ENCODE measurements at places on chromosomes 4 and X.
A peak's percentile ranks its signal among the peaks of the same experiment; 100 is the strongest.

DNA sequence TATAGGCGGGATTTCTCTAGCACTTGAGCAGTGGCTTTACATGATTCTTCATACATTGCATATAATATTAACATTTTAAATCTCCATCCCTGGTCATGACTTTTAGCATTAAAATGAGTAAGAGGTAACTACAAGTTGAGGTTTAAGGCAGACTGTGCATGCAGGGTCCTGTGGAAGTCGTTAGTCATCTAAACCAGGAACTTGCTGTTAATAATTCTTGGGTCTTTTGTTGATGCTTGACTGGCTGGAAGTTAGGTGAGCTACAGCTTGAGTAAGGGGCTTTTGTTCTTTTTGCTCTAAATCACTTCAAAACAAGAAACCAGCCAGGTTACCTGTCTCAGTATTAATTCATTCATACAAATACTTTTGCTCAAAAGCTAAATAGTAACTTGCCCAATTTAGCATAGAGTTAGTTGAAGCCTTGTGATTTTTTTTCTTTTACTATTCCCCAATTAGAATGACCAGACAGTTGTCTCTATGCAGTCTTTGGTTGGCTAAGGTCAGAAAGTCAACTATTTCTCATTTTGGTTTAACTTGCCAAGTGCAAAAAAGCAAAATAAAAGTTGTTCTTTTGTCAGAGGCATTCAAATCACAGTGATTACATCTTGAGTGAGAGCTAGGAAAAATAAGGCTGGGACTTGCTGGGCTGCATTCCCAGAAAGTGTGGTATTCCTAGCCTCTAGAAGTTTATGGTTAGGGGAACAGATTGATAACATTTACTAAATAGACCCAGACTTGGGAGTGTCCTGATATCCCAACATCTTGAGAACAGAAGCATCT, 516.9 kb downstream of the PDHA2 start:
- no peak for DNase-seq

- DNase-seq = no peak
These were observed 87.5 kb downstream of the PALLD start for GRCh38 chr4:168584321-168584771.

- peak; percentile 12 for DNase-seq
These were observed 643 bp downstream of the SRP72 start for GRCh38 chr4:56468097-56468422.

DNA sequence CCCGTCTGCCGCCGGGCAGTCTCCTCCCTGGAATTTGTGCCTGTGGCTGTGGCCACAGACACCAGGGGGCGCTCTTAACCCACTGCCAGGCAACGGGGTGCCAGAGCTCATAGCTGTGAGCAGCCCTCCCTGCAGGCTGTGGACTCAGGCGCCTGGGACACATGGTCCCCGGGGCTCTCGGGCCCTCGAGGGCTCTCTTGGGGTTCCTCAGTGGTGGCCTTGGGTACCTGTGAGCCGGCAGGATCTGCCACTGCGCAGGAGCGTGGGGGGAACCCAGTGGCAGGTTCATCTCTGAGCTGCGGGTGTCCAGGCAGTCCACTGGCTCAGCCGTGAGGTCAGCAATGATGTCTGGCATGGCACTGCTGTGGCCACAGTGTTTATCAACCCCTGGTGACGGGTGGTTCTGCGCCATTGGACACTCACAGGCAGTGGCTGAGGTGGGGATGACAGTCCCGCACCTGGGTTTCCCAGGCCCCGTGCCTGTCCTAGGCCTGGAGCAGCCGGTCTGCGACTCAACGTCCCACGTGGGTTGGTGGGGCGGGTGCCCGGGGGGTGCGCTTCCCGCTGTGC, 37.2 kb downstream of the PCGF3 start:
- DNase-seq = peak; percentile 81

DNA sequence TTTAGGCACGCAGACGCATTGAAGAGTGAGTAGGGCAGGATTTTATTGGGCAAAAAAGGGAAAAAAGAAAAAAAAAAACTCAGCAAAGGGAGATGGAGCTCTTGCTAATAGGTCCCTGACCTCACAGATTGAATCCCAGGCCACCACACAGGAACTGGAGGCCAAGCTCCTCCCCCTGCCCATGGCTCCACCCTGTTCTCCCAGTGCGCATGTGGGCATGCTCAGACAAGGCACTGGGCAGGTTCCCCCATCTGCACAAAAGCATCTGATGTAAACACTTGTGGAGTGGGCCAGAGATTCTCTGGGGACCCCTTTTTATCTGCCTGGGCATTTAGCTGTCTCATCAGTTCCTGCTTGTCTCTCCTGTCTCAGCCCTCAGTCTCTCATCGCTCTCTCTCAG, 9.5 kb downstream of the FRMD7 start:
- no peak for DNase-seq

DNA sequence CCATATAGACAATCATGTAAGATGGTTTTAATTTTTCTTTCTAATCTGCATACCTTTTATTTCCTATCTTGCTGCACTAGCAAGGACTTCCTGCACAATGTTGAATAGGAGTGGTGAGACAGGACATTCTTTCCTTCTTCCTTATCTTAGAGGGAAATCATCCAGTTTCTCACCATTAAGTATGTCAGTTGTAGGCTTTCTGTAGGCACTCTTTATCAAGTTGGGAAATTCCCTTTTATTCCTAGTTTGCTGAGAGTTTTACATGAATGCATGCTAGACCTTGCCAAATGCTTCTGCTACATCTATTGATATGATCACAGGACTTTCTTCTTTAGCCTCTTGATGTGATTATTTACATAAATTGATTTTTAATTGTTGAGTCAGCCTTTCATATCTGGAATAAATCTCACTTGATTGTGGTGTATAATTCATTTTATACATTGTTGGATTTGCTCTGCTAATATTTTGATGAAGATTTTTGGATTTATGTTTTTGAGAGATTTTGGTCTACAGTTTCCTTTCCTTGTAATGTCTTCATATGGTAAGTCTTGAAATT, 23.8 kb downstream of the RNF175 start:
- DNase-seq = no peak

GRCh38 chr4:71584585-71584984, 199.3 kb downstream of the GC start:
- DNase-seq = no peak

DNA sequence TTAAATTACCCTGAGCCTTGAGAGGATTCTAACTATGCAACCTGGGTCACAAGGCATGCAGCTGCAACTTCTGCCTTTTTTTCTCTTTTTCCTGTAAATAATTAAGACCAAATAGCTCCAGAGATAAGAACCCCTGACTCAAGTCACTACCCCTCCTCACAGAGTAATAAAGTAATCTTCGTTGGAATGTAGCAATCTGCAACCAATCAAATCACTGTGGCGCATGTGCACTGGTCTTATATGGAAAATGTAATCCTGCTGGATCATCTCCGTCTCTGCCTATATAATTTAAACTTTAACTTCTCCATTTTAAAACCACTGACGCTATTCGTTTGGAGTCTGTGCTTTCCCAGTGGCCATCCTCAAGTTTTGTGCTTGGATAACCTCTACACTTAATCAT, 6.1 kb upstream of the EFHC2 start:
- no peak for DNase-seq

DNA sequence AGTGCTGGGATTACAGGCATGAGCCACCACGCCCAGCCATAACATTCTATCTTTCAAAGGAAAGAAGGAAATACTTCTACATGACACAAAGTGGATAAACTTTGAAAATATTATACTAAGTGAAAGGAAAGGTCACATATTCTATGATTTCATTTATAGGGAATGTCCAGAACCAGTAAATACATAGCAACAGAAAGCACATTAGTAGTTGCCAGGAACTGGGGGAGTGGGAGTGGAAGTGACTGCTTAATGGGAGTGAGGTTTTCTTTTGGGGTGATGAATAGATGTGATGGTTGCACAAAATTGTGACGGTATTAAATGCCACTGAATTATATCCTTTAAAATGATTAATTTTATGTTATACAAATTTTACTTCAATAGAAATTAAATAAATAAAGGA, 95.7 kb upstream of the IL15 start:
- no peak for DNase-seq

DNA sequence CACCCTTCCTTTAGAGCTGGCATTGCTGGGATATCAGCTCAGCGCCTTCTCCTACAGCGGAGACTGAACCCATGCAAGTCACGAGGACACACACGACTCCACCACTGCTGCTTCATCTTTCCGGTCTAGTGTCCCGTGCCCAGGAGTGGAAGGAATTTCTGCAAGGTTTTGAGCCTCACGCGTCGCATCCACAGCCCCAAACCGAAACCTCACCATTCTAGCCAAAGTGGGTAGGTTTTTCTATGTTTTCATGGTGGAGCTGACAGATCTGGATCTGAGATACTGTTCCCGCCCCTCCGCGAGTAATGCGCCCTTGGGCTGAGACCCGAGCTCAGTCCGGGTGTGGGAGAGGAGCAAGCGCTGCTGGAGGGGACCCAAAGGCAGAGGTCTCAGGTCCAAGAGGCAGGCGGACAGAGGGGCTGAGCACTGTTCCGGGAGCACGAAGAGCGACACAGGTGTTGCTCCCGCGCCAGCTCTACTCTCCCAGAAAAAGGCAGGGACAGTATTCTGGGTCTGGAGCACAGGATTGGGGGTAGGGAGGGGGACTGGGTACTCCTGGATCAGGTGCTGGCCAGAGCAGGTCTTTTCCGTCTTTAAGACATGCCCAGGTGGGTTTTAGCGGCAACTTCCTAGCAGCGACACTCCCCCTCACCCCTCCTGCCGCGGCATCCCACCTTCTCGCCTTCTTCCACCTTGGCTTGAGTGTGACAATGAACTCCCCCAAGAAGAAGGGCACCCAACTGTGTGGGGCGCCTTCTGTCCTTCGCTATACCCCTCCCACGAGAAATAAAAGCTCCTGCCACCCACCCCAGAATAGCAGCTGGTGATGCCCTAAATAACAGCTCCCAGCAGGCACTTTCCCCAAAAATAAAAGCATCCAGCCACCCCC, 1.8 kb downstream of the EPHA5 start:
- DNase-seq = no peak

- no peak for DNase-seq
These were observed 8.9 kb downstream of the ADD1 start for GRCh38 chr4:2852481-2852921.

GRCh38 chrX:106363214-106363613, 195.1 kb downstream of the PWWP3B start:
- no peak for DNase-seq

DNA sequence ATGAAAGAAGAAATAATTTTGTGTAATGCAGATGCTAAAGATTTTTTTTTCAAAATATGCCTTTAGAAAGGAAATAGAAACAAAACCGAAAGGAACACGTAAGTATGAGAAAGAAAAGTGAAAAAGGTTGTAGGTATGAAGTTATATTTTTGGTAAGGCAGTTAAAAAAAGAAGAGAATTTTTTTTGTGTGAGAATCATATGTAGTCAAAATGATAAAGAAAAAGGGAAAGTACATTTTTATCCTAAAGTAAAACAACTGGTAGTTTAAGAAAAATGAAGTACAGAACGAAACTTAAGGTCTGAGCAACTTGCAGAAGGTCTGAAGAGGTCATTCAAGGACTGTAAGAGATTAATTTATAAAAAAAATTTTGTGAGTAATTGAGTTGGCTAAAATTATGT, 164.0 kb upstream of the TRAM1L1 start:
- no peak for DNase-seq

DNA sequence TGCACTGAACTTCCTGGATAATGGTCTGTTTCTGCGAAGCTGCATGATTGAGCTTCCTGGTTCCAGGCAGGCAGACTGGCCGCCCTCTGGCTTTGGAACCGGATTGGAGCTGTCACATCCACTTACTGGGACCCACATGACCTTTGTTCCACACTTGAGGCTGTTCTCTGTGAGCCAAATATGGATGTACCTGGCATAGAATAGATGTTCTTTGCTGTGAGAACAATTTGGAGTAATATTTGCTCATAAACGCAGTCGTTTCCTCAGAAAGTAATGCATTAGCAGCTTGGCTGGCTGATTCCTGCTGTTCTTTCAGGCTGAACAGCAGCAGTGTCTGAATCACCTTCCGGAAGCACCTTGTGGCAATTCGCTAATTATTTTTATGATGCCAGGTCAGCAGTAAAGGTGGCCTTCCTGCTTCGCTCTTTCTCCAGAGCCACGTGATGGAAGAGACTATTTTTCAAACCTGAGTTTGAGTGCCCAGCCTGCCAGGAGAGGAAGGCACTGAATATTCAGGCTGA, 78.1 kb upstream of the BOD1L1 start:
- DNase-seq = no peak
